ENCODE measurements at places on chromosomes 3 and 15.

- no peak for DNase-seq
Observed at GRCh38 chr15:84582583-84583157, 18.1 kb upstream of the ZSCAN2 start.

DNA sequence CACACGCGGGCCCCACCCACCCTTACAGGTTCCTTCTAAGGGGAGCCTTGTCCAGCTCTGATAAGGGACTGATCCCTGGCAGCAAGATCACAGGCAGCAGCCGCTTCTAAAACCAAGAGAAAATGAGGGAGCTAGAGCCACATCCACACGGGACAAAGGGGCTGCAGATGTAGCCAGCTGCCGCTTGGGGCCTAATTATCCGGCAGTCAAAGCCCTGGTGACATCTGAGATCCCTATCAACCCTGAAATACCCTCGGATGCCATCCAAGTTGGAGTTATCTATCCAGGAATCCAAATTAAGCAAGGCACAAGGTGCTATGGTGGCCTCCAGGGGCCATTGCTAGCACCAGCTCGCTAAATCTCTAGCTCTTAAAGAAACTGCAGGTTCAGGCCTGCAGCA, 248.3 kb downstream of the VPS13C start:
- no peak for DNase-seq

- DNase-seq = peak; percentile 23
Observed at GRCh38 chr3:57752307-57752706, 3.8 kb upstream of the SLMAP start.

DNA sequence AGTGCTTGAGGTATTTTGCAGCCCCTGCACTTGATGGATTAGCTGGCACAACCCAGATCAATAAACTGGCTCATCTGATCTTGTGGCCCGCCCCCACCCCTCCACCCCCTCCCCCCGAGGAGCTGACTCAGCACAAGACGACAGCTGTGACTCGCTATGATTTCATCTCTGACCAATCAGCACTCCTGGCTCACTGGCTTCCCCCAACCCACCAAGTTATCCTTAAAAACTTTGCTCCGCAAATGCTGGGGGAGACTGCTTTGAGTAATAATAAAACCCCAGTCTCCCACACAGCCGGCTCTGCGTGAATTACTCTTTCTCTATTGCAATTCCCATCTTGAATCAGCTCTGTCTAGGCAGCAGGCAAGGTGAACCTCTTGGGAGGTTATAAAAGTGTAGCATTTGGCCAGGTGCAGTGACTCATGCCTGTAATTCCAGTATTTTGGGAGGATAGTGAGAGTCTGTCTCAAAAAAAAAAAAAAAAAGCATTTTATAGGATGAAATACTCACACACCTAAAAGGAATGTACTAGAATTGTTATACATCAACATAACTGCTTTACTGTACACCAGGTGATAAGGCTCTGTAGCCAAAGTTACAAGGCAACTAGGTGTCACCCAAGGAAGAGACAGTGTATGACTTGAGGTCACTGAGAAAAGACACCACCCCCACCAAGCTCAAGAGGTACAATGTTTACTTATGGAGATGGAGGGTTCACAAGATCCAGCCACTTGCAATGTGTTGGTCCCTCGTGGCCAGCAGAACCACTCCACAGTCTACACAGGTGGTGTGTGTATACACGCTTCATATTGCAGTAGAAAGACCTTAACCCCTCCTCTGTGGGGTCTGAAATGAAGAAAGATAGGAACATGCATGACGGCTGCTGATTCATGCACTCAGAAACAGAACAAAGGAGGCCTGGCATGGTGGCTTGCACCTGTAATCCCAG, 8.6 kb downstream of the ZNF445 start:
- DNase-seq = no peak

DNA sequence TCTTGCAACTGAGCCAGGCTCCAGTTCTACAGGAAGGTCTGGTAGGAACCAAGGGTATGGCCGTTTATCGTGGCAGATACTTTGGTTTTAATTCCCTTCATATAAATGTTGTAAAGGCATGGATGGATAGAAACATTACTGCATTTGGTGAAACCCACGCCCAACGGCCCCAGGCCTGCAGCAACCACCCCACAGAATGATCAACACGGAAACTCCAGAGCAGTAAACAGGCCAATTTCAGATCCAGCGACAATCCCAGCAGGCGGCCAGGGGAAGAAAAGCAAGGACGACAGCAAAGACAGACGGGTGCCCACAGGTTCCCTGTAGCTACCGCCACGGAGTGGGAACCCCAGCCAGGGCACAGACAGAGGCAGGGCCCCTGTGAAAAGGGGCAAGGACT, 32.6 kb upstream of the PCSK6 start:
- DNase-seq = no peak
